ENCODE measurements at places on chromosomes 1 and 21.

- peaks cover 58% of the 10 kb centered on the region for H3K36me3 ChIP-seq
- H3K4me1 ChIP-seq, result peaks cover 29% of the 10 kb centered on the region
- H3K27ac ChIP-seq, result peak overlapping the region; percentile 90
- H3K4me3 ChIP-seq, result no peak overlapping the region
Measured at GRCh38 chr21:46386734-46387088, 62.8 kb downstream of the PCNT start.

GRCh38 chr1:145785547-145785946 is 38.3 kb downstream of the RNF115 start:
- H3K4me3 ChIP-seq, result no peak overlapping the region
- H3K27ac ChIP-seq, result no peak overlapping the region
- DNase-seq, result no peak
- H3K27me3 ChIP-seq, result no peaks in the 10 kb centered on the region
- peaks cover 10% of the 10 kb centered on the region for H3K4me1 ChIP-seq

GRCh38 chr1:208595745-208596144 is 351.6 kb upstream of the PLXNA2 start:
- no peak overlapping the region for H3K27ac ChIP-seq
- H3K4me1 ChIP-seq, result peaks cover 25% of the 10 kb centered on the region
- no peak for DNase-seq
- H3K36me3 ChIP-seq, result no peaks in the 10 kb centered on the region
- no peak overlapping the region for H3K4me3 ChIP-seq
- H3K27me3 ChIP-seq, result peaks cover 8% of the 10 kb centered on the region

- peaks cover 14% of the 10 kb centered on the region for H3K4me1 ChIP-seq
- no peak overlapping the region for H3K4me3 ChIP-seq
- H3K36me3 ChIP-seq, result no peaks in the 10 kb centered on the region
Measured at GRCh38 chr1:41666981-41667631, 182.6 kb upstream of the EDN2 start.

DNA sequence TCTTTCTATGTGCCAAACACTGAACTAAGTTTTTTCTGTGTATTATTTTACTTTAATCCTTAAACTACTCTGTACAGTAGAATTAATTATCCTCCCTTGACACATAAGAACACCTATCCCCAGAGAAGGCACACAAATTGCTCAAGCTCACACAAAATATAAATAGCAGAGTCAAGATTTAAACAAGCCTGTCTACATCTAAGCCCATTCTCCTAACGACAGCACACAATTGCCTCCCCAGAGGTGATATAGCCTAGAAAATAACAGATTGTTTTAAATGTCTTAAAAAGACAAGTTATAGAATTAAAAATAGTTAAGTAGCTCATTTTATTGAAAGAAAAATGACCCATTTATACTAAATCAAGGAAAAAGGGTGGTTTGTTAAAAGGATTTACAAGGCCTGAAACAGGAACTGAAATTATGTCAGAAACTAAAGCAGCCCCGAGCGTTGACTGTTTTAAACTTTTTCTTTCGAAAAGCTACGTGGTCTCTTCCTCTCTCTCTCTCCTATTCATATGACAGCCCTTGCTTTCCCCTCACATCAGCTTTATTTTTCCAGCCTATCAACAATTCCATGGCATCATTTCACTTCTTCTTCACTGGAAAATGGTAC is 30.5 kb downstream of the TNFSF18 start:
- H3K36me3 ChIP-seq, result no peaks in the 10 kb centered on the region
- H3K27ac ChIP-seq, result no peak overlapping the region
- H3K27me3 ChIP-seq, result peaks cover 7% of the 10 kb centered on the region
- H3K4me1 ChIP-seq, result no peaks in the 10 kb centered on the region
- DNase-seq, result no peak

DNA sequence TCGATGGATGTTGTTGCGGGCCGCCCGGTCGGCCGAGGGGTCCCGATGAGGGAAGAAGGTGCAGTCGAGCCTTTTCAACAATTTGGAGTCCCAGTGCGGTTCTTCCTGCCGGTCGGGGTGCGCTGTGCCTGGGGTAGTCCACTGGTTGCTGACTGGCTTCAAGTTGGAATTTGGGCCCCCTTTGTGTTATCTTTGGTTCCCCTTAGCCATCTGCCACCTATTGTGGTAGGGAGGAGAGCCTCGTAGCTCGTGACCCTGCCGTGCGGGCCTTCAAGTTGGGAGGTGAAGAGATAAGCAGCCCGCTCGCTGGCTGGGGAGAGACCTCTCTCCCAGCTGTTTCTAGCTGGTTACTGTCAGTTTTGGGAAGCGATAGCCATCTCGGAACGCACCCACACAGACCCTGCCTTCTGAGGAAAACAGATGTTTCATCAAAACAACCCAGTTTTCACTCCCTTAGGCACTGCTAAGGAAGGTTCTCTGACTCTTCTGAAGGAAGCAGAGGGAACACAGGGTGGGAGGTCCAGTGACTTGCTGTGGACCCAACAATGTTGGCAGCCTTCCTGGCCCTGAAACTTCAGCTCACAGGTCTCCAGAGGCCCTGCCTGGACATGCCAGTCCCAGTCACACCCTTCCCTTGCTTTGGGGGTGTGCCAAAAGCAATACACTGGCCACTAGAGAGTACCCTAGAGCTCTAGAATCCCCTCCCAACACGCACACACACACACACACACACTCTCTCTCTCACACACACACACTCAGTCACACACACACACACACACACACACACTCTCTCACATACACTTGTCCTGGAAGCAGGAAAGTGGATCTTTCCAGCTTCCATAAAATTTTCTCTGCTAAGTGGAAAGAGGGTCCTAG is 1.0 kb downstream of the BTG2 start:
- peak overlapping the region; percentile 88 for H3K4me3 ChIP-seq
- H3K4me1 ChIP-seq, result peaks cover 66% of the 10 kb centered on the region
- H3K27ac ChIP-seq, result peak overlapping the region; percentile 92
- H3K36me3 ChIP-seq, result no peaks in the 10 kb centered on the region
- H3K27me3 ChIP-seq, result peaks cover 11% of the 10 kb centered on the region

- no peak for DNase-seq
- H3K27me3 ChIP-seq, result no peaks in the 10 kb centered on the region
- H3K27ac ChIP-seq, result no peak overlapping the region
- no peak overlapping the region for H3K4me3 ChIP-seq
Measured at GRCh38 chr21:45516671-45517151, 25.5 kb downstream of the SLC19A1 start.

- peaks cover 7% of the 10 kb centered on the region for H3K27me3 ChIP-seq
- H3K4me1 ChIP-seq, result peaks cover 38% of the 10 kb centered on the region
Measured at GRCh38 chr21:36456729-36457414, 23.1 kb downstream of the CLDN14 start.

DNA sequence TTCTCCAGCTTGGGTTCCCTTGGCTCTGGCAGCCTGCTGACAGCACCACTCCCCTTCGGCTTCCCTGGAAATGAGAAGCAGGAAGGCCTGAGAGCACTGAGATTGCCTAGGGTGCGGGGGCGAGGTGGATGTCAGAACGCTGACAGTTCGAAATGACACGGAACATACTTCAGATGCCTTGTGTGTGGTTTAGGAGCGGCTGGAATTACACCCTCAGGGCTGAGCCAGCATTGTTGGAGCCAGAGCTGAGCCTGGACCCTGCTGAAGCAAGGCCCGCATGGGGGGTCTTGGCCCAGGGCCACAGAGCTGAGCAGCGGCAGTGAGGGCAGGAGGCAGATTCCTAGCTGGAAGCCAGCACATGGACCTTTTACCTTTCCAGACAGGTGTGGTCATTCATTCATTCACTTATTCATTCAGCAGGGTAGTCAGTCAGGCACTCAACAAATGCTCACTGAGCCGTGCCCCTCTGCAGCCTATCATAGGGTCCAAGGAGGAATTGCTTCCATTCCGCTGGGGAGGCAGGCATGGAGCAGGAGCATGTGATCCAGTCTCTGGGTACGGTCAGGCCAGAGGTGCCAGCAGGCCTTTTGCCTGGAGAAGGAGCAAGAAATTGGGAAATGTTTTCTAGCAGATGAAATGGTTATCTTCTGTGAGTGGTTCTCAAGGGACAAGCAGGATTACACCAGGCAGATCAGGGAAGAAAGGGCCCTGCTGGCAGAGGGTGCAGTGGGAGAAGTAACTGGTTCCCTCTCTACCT is 6.6 kb upstream of the FOXE3 start:
- H3K27me3 ChIP-seq, result peaks cover 77% of the 10 kb centered on the region
- no peak overlapping the region for H3K4me3 ChIP-seq
- peaks cover 20% of the 10 kb centered on the region for H3K4me1 ChIP-seq
- H3K36me3 ChIP-seq, result no peaks in the 10 kb centered on the region

DNA sequence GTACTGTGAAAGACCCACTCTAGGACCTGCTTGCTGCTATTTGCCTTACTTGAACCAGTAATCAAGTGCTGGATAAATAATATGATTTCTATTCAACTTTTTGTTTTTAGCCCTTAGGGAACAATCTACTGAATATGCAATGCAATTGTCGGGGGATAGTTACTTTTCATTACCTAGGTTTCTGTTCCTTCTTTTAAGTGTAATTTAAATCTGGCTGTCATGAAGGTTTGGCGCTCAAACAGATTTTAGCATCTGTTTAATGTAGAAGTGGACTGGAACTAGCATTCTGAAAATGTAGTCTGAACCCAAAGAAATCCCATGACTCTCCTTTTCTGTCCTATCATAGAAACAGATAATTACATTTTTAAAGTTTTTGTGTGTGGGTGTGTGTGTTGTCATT is 4.8 kb downstream of the MGST3 start:
- no peaks in the 10 kb centered on the region for H3K27me3 ChIP-seq
- no peak for DNase-seq
- no peaks in the 10 kb centered on the region for H3K36me3 ChIP-seq
- no peak overlapping the region for H3K27ac ChIP-seq
- H3K4me3 ChIP-seq, result no peak overlapping the region

GRCh38 chr1:69913977-69914376 is 291.4 kb downstream of the LRRC40 start:
- no peak overlapping the region for H3K27ac ChIP-seq
- H3K27me3 ChIP-seq, result no peaks in the 10 kb centered on the region
- H3K4me3 ChIP-seq, result no peak overlapping the region
- peaks cover 6% of the 10 kb centered on the region for H3K4me1 ChIP-seq
- H3K36me3 ChIP-seq, result no peaks in the 10 kb centered on the region

DNA sequence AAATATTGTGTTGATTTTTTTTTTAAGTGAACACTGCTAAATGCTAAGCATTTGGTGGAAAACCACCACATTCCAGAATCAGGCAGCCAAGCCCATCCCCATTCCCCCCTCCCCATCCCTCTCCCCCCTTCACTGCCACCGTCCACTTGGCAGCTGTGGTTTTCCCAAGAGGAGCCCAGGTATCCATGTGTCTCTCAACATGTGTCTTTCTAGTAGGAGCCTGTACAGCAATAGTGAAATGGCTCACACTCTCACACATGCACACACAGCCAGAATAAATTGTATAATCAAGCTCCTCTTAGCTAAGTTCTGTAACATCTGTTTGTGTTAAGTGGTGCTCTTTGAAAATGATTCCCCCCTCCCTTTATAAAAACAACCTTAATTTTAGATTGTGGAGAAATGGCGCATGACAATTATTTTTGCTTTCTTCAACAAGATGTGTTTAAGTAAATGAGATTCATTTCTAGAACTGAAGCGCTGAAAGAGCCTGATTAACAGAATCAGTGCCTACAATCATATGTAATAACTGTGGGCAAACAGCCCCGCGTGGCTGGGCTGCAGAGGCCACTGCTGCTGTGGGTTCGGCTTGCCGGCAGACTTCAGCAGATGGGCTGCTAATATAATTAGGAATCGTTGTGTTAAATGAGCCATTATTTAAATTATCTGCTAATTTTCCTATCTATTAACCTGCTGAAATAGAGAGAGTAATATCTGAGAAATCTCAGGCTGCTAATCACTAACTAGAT is 43.3 kb downstream of the BACE2 start:
- peaks cover 96% of the 10 kb centered on the region for H3K4me1 ChIP-seq
- no peak overlapping the region for H3K27ac ChIP-seq
- H3K36me3 ChIP-seq, result no peaks in the 10 kb centered on the region

DNA sequence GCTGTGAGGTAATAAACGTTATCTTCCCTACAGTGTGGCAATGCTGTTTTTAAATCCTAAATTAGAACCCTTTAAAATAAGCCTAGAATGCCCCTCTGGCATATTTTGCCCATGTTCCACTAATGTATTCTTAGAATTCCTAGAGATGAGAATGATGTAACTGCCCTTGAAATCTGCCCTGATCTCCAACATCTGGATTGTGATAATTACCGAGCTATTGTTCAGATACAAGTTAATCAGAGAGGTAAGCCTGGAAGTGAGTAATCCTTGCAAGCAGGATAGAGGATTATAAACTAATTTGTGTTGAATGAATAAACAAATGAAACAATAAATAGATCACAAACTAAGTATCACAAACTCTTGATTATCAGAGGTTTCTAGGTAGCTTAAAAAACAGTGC is 107.8 kb upstream of the DMRTA2 start:
- H3K36me3 ChIP-seq, result peaks cover 4% of the 10 kb centered on the region
- H3K27ac ChIP-seq, result no peak overlapping the region
- H3K4me3 ChIP-seq, result no peak overlapping the region

GRCh38 chr1:40053138-40053887 is 12.8 kb downstream of the CAP1 start:
- no peak for DNase-seq
- no peak overlapping the region for H3K27ac ChIP-seq
- peaks cover 9% of the 10 kb centered on the region for H3K36me3 ChIP-seq
- H3K27me3 ChIP-seq, result no peaks in the 10 kb centered on the region
- no peaks in the 10 kb centered on the region for H3K4me1 ChIP-seq
- no peak overlapping the region for H3K4me3 ChIP-seq

DNA sequence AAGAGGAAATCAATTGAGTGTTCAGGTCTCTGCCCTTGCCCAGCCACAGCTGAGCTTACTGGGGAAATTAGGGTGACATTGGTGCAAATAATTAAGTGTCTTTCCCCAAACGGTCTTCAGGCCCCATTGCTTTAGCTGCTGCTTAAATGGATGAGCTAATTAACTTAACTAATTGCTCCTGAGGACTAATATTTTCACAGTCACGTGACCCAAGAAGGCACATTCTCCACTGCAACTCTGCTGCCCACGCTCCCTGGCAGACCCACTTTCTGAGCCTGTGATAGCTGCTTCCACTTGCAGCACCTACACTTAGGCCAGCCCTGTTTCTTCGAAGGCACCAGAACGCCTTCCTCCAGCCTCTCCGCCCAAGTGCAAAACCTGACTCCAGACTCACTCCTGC is 56.2 kb downstream of the SYT2 start:
- peaks cover 76% of the 10 kb centered on the region for H3K27me3 ChIP-seq
- no peaks in the 10 kb centered on the region for H3K36me3 ChIP-seq
- no peak for DNase-seq
- no peak overlapping the region for H3K27ac ChIP-seq
- peaks cover 8% of the 10 kb centered on the region for H3K4me1 ChIP-seq

GRCh38 chr1:167443757-167444156 is 74.6 kb downstream of the CD247 start:
- peaks cover 19% of the 10 kb centered on the region for H3K4me1 ChIP-seq
- DNase-seq, result no peak
- no peak overlapping the region for H3K27ac ChIP-seq
- H3K27me3 ChIP-seq, result peaks cover 23% of the 10 kb centered on the region
- H3K36me3 ChIP-seq, result no peaks in the 10 kb centered on the region
- no peak overlapping the region for H3K4me3 ChIP-seq

- no peak overlapping the region for H3K4me3 ChIP-seq
- no peak for DNase-seq
- H3K27me3 ChIP-seq, result peaks cover 14% of the 10 kb centered on the region
- no peaks in the 10 kb centered on the region for H3K36me3 ChIP-seq
- H3K27ac ChIP-seq, result no peak overlapping the region
Measured at GRCh38 chr1:109884242-109884891, 26.3 kb upstream of the CSF1 start.
